ENCODE measurements at places on chromosomes 3 and 15.
A peak's percentile ranks its signal among the peaks of the same experiment; 100 is the strongest.

- peak; percentile 51 for DNase-seq
Observed at GRCh38 chr3:33403756-33404155, 36.4 kb downstream of the UBP1 start.

- DNase-seq: no peak
Observed at GRCh38 chr3:29892976-29893554, 612.2 kb downstream of the RBMS3 start.

DNA sequence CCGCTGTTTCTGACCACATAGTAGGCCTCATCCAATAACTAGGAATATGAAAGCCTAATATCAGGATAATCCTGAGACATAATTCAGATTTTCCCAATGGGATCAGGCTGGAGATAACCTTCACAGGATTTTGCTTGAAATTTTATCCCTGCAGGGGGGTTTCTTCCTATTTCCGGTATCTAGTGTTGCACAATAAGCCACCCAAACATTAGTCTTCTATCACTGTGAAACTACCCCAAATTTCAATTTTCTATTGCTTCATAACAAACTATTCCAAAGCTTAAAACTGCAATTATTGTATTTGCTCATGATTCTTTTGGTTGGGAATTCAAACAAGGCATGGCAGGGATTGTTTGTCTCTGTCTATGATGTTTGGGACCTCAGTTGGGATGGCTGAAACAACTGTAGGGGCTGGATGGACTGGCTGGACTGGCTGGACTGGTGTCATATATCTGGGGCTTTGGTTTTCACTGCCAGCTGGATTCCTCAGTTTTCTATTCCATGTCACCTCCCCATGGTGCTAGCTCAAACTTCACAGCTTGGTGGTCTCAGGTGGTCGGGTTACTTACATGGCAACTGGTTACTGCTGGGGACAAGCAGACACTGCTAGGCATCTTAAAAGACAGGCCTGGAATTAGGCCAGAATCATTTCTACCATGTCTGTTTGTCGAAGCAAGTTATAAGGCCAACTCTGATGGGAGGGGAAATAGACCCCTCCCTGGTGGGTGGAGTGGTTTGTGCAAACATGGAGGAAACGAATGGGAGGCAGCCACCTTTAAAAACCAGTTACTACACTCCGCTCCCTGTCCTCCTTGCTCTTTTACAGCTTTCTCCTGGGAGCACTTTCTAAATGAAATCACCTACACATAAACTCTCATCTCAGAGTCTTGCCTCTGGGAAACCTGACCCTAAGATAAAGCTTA, 88.2 kb upstream of the STT3B start:
- no peak for DNase-seq

- DNase-seq: no peak
Observed at GRCh38 chr3:10845839-10846656, 30.0 kb downstream of the SLC6A11 start.

DNA sequence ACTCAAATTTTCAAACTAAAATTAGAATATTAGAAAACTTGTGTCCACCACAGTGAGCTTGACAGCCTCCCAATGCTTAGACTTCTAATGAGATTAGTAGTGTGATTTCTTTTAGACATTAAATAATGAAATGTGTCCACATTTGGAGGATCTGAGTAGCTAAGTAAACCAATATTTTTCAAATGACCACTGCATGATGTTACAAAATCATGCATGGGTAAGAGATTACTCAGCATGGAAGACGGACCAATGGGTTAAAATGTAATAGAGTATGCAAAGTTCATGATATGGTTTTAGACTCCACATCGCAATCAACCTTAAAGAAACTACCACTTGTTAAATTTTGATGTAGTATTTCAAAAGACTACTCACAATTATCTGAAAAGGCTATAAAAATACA, 130.6 kb downstream of the IMPG2 start:
- peak; percentile 64 for DNase-seq

Data from EL (cell line).